ENCODE measurements at places on chromosomes 1 and 21.

- DNase-seq, result peak; percentile 35
Observed at GRCh38 chr1:235831148-235831547, 35.6 kb downstream of the LYST start.

- no peak for DNase-seq
Observed at GRCh38 chr21:43971992-43972255, 40.2 kb upstream of the TRAPPC10 start.

GRCh38 chr1:209747580-209748262, 8.1 kb upstream of the TRAF3IP3 start:
- DNase-seq, result peak; percentile 82

- no peak for DNase-seq
Observed at GRCh38 chr1:8384577-8384976, 66.7 kb downstream of the SLC45A1 start.

- DNase-seq, result no peak
Observed at GRCh38 chr1:88784551-88784950, 100.5 kb downstream of the PKN2 start.

DNA sequence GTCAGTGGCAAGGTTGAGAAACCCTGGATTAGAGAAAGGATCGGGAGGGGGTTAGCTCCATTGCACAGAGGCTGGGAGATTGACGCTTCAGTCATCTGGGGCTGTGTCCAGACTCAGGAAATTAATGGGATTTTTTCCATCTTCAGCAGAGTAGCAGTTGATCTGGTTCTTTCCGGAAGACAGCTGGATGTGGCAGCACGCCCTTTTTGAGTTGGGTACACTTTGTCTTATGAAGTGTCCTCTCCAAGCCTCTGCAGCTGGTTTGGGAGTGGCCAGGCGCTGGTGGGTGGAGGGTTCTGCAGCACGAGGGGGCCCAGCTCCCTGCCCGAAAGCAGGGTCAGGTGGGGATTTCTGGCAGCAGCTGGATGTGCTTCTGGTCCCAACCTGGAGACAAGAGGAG, 95.1 kb downstream of the TAS1R2 start:
- DNase-seq, result no peak

- no peak for DNase-seq
Observed at GRCh38 chr1:110976089-110976488, 12.4 kb upstream of the LRIF1 start.

- DNase-seq, result peak; percentile 58
Observed at GRCh38 chr1:153774780-153775457, at the start of gene SLC27A3. Gene SLC27A3 (plus strand): TSS chr1:153775407. CDS start chr1:153775498, 91 bp downstream.

DNA sequence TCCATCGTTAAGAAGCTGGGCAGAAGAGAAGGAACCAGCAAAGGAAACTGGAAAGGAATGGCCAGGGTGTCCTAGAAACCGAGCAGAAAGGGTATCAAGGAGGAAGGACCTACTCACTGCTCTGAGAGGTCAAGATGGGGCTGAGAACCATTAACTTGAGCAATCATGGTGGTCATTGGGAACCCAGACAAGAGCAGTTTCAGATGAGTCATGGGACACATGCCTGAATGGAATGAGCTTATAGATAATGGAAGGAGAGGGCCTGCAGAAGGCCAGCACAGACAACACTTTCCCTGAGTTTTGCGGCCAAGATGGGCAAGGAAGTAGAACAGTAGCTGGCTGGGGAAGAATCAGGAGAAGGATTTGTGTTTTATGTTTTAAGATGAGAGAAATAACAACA, 383.2 kb downstream of the KIF26B start:
- no peak for DNase-seq

GRCh38 chr1:94012708-94013366, 103.6 kb upstream of the GCLM start:
- no peak for DNase-seq

DNA sequence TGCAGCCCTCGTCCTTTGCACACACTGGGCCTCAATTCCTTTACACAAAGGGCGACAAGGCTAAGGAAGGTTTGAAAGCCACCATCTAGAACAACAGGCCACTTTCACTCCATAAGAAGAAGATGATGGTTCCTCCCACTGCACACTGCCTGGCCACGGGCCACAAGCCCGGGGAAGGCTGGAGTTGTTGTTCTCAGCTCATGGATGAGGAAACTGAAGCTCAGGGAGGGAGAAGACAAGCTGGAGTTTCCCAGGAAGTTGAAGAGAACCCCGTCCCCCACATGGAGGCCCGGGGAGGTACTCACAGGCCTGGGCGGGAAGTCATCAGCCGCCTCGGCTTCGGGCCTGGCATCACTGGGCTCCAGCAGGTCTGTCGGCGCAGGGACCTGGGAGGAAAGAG, 24.6 kb upstream of the DDOST start:
- DNase-seq, result no peak

All from GM13976 (cell line).